ENCODE measurements at places on chromosomes 5 and 9.

- no peak for DNase-seq
These were observed 18.7 kb downstream of the C5orf58 start for GRCh38 chr5:170251462-170251861.

DNA sequence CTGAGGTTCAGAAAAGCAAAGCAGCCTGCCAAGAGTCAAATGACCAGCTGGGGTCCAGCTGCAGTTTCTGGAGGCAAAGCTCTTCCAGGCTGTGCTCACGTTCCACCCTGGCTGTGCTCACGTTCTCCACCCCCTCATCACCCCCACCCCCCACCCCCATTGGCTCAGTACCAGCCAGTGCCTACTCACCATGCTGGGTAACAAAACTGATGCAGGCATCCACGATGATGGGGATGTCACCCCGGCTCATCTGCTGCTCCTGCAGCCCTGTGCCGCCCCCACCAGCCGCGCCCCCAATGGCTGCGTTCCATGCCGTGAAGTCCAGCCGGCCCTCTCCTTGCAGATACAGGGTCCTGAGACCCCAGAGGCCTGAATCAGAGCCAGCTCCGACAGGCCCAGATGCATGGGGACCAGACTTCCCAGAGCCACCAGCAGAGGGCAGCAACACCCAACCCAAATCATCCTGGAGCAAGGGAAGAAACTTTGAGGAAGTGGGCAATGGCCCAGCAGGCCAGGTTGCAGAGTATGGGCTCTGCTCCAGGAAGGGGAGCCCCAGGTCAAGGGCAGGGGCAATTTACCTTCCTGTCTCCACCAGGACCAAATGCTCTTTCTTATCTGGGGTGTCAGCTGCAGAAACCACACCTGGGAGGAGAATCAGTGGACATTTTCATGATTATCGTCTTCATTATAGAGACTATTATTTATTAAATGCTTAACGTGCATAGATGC, 13.7 kb upstream of the FCHSD1 start:
- peak; percentile 74 for DNase-seq

DNA sequence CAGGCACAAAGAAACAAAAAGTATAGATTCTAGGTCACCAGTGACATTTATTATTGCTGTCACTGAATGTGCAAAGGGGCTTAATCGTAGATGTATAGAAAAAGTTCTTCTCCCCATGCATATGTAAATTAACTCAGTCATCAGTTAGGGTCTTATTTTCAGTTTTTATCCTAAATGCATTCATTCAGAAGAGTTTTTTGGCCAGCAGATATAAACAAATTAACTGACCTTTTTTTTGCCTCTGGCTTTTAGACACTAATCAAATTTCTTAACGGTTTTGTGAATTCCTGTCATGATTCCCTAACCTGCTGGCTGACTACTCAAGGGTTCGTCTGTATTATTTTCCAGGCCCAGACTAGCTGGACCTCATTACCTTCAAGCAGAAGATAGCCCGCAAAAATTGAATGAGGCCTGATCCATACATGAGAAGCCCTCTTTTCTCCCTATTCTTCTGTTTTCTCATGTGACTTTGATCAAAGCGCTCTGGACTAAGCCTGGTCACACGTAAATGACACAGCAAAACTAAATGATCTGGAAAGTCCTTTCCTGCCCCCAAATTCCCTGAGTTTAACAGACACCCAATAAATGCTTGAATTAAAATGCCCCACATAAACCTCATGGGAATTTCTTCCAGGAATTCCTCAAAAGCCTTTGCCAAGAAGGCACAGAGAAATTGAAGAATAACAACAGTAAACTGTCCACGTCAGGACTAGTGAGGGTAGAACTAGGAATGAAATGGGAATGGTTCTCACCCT, 83.7 kb downstream of the MYO10 start:
- DNase-seq: no peak

DNA sequence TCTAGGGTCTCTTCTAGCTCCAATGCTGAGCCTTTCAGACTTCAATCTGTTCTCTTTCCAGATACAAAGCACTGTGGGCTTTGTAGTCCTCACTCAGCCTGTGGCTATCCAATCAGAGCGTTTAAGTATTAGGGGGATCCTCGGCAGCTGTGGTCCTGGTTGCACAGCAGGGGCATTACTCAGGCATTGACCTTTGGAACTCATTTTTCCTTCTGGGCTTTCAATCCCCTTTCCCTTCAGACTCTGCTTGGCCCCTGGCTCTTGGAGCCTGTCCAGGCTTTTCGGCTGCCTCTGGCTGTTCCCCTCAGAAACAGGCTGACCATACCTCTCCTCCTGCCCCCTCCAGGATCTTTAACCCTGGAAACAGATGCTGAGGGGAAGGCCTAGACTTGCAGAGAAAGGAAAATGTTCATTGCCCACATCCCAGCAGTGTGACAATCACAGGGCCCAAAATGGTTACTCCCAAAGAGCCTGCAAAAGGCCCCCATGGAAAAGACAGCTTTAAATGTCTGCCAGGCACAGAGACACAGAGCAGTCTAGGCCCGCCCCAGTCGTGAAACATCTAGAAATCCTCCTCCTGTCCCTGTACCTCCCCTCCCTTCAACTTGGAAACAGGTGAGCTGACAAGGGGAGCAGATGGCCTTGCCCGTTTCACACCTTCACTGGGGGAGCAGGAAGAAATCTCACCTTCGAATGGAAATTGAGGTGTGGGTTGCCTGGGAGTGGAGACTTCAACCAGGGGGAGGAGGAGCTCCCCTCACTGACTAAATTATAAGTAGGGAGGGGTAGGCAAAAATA, 13.7 kb downstream of the C1QTNF2 start:
- no peak for DNase-seq

DNA sequence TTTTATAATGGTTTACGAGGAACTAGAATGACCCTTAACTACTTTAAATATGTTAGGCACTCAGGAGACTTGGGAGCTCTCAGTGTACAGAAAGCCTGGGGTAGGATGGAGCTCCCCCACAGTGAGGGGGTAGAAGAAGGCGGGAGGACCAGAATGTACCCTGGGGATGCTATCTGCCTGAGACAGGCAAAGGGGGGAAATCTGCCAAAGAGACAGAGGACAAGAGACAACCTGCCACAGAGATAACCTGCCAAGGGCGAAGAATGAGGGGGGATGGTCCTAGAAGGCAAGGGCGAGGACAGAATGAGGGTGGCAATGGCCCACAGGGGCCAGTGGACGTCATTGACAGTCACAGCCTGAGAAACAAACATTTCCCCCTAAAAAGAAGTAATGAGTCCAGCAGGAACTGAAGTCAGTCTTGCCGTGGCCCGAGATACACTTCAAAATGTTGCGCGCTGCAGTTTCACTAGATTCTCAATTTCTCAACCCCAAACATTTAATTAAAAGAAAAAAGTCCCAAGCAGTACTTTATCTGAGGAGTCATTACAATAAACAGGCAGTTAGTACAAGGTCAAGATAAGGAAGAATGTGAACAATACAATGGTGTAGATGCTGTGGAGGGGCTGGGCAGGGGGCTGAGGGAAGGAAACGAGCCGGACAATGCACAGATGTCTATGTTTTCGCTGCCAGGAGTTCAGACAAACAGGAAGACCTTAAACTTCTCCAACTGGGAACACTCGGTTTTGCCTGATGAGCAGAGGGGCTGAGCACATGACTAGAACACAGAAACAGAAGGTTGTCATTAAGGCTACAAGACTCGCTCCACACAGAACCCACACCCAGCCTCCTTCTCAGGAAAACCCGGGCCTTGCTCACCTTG, 125.0 kb downstream of the LHFPL2 start:
- no peak for DNase-seq

- DNase-seq: no peak
These were observed 42.9 kb downstream of the FEM1C start for GRCh38 chr5:115501464-115502210.

GRCh38 chr5:80117446-80117845, 82.3 kb downstream of the THBS4 start:
- DNase-seq: no peak

DNA sequence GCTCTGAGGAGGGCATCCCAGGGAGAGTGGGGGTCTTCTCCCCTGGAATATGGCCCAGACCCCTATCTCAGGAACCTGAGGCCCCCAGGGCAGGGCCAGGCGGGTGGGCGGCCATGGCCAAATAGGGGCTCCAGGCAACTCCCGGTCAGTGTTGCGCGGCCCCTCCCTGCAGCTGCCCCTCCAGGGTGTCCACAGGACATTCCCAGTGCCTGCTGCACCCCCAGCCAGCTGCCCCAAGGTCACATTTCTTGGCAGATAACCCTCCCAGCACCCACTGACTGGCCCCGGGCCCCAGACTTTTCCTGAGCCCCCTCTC, 53.6 kb upstream of the EGFL7 start:
- no peak for DNase-seq

DNA sequence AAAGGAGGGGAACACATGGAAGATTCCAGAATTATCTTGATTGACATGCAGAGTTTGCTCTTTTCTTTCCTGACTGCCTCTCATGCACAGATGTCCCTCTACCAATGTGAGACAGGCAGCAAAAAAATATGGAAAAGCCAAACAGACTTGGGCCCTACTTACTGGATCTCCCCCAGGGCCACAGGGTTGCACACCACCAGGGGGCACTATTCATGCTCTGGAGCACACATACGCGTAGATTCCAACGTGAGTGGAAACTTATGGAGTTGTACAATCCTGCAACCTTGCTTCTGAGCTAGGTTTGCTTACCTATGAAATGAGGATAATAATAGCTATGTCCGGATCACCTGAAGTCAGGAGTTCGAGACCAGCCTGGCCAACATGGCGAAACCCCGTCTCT, 319.5 kb downstream of the ARHGEF28 start:
- peak; percentile 1 for DNase-seq

DNA sequence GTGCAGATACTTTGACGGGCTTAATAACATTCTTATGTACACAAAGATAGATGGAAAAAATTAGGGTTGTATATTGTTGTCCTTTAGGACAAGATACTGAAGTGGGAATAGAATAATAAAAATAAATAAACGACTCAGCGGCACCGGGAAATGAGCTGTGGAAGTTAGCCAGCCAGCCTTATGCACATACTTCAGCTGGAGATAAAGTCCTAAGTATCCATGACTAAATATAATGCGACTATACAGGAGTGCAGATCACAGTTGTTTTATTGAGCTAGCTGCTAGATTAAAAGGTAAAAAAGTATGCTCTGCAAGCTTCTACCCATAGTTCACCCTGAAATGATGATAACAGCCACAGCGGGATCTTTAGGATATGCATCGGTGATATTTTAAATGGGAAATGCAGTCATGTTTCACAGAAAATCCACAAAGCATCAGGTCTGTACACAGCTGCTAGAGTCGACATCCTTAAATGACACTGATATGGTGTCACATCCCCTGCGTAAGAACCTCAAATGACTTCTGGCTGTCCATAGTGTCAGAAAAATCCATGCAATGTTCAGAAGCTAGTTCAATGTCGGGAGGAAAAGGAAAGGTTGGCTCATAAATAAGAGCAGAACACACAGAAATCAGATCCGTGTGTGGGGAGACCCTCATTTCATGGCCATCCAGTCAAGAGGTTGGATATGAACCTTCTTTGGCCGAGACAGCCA, 392.8 kb upstream of the DAP start:
- no peak for DNase-seq

DNA sequence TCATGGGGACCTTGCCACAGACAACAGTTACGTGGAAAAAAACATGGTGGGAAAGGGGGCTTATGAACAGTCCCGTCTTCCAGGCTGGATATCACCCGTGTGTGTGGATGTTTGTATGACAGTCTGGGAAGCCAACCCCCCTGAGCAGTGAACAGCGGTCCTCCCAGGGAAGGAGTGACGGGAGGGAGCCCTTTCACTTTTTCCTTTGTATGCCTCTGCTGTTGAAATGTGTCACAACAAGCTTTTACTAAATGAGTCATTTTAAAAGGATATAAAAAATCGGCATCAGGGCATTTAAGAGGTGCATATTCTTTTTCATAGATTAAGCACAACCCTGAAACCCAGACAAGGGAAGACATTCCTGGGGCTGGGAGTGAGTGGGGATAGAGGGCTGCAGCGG, 5.1 kb downstream of the MYMK start:
- no peak for DNase-seq

- DNase-seq: peak; percentile 28
These were observed 93.2 kb downstream of the ZFAND5 start for GRCh38 chr9:72271613-72272478.

DNA sequence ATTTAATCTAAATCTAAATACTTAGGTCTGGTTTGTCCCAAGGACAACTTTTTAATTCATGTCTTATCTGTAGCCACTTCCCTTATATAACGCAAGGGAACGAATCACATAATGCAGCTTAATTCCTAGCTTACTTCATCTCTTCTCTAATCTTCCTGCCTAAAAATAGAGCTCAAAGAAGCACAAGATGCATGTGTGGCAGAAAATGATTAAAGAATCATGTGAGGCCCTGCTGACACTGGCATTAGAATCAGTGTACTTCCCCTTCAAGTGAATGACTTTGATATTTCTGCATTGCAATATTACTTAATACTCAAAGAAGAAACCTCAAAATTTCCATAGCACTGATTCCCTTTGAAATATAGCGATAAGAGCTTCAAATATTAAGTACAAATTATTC, 317.9 kb upstream of the FTMT start:
- no peak for DNase-seq

DNA sequence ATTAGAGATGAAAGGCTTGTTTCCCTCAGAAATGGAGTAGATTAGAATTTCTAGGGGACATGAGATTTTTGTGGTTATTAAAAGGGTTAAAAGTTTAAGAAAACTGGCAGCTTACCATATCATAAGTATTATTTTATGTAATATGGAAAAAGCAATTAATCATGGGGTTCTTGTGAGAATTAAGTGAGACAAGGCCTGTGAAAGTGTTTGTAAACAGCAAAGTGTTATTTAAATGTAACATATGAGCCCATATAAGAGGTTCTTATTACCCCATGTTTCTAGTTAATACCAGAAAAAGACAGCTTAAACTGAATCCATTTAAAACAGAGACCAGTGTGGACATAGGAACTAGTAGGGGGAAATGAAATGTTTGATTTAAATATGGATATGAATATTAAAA, 241.1 kb upstream of the PIK3R1 start:
- no peak for DNase-seq
